NCI-H1436 (cell line): ENCODE measurements at places on chromosomes 6 and 20.

DNA sequence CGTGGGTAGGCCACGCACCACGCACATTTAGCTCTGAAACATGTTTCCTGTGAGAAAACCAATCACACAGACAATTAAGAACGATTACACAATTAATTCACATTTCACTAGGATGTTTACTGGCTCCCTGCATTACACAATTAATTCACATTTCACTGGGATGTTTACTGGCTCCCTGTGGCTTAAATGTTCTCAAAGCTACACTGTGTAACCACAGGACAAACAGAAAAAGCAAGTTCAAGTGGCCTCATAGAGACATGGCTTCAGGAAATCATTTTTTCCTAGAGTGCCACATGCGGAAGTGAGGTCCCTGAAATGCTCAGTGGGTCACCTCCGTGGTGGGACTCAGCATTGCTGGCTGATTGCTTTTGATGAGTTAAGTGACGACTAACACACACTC lies 61.7 kb upstream of the XRN2 start:
- no peak for DNase-seq

DNA sequence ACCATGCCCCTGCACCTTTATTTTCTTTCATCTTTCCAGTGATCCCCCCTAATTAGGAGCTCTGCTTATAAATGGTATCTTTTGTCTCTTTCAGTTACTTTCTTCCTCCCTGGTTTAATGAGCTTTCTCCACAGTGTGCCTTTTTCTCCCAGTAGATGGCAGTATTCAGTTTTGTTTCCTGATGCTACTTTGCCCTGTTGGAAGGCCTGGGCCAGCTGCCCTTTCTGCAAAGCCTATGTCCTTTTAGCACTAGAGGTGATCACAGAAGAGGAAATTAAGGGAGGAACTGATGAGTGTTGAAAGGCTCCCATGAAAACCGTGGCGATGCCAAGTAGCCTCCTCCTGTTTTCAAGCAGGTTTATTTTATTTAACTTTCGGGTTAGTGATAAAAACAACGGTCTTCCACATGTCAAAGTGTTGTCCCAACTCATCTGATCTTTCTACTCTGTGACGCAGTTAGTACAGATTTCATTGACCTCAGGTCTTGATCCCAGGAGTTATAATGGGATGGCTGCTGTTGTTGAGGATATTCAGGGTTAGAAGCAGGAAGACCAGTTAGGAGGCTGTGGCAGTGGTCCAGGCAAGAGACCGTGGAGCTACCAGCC lies 184.2 kb upstream of the BMP2 start:
- peak; percentile 50 for DNase-seq

DNA sequence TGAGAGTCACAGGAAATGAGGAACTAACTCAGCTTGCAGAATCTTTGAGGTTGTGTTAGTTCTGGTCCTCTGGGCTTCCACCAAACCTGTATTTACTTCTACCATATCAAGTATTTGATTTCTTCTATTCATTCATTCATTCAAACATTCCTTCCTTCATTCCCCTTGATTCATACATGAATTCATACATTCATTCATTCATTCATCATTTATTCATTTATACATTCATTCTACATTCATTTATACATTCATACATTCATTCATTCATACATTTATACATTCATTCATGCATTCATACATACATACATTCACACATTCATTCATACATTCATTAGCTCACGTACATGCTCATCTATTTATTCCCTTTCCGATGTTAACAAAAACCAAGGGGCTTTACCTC lies 120.3 kb downstream of the BMP7 start:
- DNase-seq = no peak

DNA sequence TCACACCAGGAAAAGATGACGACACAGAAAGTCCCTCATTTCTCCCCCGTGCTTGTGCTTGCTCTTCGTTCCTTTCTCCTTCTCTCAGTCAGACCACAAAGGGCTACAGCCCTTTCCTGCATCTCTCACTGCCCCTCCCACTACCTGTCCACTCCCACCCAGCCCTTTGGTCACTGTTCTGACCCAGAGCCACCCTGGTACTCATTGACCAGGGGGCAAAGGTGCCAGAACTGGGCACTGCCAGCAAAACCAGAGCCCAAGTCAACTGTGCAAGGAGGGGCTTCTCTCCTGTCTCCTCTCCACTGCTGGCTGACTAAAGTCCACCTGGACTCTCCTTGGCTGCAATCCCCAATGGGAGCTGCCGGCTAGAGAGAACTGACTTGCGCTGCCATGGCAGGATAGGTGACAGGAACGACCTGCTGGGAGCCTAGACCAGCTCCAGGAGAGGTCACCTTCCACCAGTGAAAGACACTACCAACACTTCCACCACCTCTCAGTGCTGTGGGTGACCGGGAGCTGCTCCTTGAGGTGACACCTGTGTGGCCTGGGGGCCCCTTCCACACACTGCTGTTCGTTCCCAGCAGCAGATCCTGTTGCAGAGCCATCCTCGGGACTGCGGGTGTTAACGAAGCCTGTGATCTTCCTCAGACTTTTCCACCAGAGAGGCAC lies 32.8 kb downstream of the KCNK17 start:
- DNase-seq = no peak

DNA sequence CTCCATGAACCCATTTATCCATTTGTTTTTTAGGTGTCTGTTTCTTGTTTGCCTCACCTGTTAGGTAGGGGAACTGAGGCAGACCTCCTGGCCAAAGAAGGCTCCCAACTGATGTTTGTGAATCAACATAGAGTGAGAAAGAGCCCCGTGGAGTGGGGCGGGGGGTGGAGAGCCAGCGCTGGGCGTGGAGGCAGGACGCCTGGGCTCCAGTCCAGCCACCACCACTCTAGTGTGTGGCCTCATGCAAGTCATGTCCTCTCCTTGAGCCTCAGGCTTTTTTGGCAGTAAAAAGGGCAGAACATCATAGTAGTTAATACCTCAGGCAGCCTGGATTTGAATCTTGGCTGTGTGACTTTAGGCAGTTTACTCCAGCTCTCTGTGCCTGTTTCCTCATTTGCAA lies 42.2 kb upstream of the SCRT2 start:
- DNase-seq = no peak

DNA sequence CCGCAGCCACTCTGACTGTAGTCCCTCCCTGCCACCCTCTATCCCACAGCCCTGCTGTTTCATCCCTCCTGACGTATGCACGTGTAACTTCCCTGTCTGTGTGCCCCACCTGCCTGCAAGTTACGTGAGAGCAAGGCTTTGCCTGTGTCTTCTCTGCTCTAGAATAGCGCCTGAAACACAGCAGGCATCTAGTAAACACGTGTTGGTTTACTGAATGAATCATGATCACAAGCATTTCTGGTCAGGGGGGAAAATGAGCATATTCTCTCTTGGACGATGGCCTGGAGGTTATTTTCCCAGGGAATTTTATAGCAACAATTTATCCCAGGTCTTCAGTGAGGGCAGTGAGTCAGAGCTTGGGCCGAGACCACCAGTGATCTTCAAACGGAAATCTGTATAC lies 38.3 kb downstream of the PSMG4 start:
- no peak for DNase-seq

DNA sequence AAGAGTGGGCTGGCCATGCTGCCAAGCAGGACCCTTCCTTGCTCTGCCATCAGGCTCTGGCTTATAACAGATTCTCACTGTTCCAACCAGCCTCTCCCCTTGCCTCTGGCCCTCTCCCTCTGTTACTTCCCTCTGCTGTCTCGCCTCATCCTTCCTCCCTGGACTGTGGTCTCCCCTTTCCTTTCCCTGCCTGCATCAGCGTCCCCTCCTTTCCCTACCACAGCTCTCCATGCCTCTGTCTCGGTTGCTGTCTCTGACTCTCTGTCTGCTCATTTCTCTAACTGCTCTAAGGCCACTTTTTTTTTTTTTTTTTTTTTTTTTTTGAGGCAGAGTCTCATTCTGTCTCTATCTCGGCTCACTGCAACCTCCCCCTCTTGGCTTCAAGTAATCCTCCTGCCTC lies 173.4 kb downstream of the PTPRT start:
- no peak for DNase-seq
